Peyer's patch (tissue), 4 donors: ENCODE measurements at places on chromosomes 13 and 19.

DNA sequence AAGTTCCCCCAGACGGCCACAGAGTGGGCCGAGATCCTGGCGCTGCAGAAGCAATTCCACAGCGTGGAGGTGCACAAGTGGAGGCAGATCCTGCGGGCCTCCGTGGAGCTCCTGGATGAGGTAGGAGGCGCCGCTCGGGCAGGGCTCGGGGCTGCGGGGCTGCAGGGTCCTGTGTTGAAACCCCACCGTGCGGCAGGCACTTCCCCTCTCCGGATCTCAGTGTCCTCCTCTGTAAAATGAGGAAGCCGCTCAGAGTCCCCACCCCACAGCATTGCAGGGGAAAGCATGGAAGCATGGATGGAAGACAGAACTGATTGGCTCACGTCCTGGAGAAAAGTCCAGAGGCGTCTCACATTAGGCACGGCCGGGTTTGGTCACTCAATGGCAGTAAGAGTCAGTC lies 6.8 kb upstream of the SCN1B start:
- DNase-seq: no peak

- DNase-seq: no peak
These were observed 49.9 kb downstream of the UGGT2 start for GRCh38 chr13:96003304-96003703.

- DNase-seq: no peak
These were observed 63.9 kb upstream of the SLITRK5 start for GRCh38 chr13:87607266-87607665.

GRCh38 chr13:42699912-42700311 lies 81.5 kb upstream of the FAM216B start:
- DNase-seq: no peak
